Uterine smooth muscle cell (primary cell): ENCODE measurements at places on chromosomes 3 and 15. TPM values are rescaled to one million over a fixed set of nuclear protein-coding genes. Genes with fewer than 3 reads are reported as not detected.

The HPS3 gene
- total RNA-seq: 37.4 and 42.0 TPM in 2 replicates

The CASR gene
- not detected in 2 replicates for total RNA-seq

The SUSD5 gene
- total RNA-seq: 2.3 and 4.1 TPM in 2 replicates

The CAV3 gene
- total RNA-seq: not detected in 2 replicates

The MYL3 gene
- total RNA-seq: not detected in 2 replicates

The ARPIN gene
- 12.2 and 13.5 TPM in 2 replicates for total RNA-seq

The DAZL gene
- total RNA-seq: not detected in 2 replicates

The IL12A gene
- total RNA-seq: 3.4 and 4.1 TPM in 2 replicates

The PCYT1A gene
- total RNA-seq: 85.4 and 97.8 TPM in 2 replicates

The SAMMSON gene
- total RNA-seq: 0.11 and 0.25 TPM in 2 replicates

The NRROS gene
- total RNA-seq: 2.2 and 3.0 TPM in 2 replicates

The LARP6 gene
- total RNA-seq: 143 and 174 TPM in 2 replicates

The BNC1 gene
- 10.0 and 11.3 TPM in 2 replicates for total RNA-seq

The IL5RA gene
- not detected in 2 replicates for total RNA-seq

The GUCA1C gene
- total RNA-seq: not detected in 2 replicates

The EFCC1 gene
- not detected in 2 replicates for total RNA-seq

The SKOR1 gene
- 0.11 and 0.12 TPM in 2 replicates for total RNA-seq

The USP50 gene
- total RNA-seq: 0.62 TPM in 1 of 2 replicates, not detected in the other

The AP3B2 gene
- total RNA-seq: 0.22 and 0.75 TPM in 2 replicates

The DISP2 gene
- under 0.01 and 0.12 TPM in 2 replicates for total RNA-seq

The CKMT1A gene
- not detected in 2 replicates for total RNA-seq

The ANXA2 gene
- 2,986 and 5,444 TPM in 2 replicates for total RNA-seq

The SCAMP5 gene
- total RNA-seq: 0.44 and 2.0 TPM in 2 replicates

The FILIP1L gene
- total RNA-seq: 15.8 and 24.0 TPM in 2 replicates

The MED12L gene
- 0.25 and 0.33 TPM in 2 replicates for total RNA-seq

The MYRIP gene
- 0.12 and 0.22 TPM in 2 replicates for total RNA-seq

The PLCB2 gene
- total RNA-seq: 0.12 and 0.66 TPM in 2 replicates

The CD200R1 gene
- not detected in 2 replicates for total RNA-seq

The LRTM1 gene
- not detected in 2 replicates for total RNA-seq

The IL1RAP gene
- total RNA-seq: 5.9 and 9.7 TPM in 2 replicates

The GPR15 gene
- total RNA-seq: not detected in 2 replicates

The DHFR2 gene
- 3.7 TPM in 2 replicates for total RNA-seq

The ZNF860 gene
- total RNA-seq: 0.37 and 0.66 TPM in 2 replicates

The ALDH1L1 gene
- total RNA-seq: 0.25 TPM in 1 of 2 replicates, not detected in the other

The SLCO3A1 gene
- 4.2 TPM in 2 replicates for total RNA-seq

The ZNF502 gene
- 4.7 and 5.8 TPM in 2 replicates for total RNA-seq

The IMPG2 gene
- total RNA-seq: 0.25 and 0.44 TPM in 2 replicates

The BCHE gene
- 8.2 and 13.4 TPM in 2 replicates for total RNA-seq

The RHOV gene
- not detected in 2 replicates for total RNA-seq

The PAQR5 gene
- 0.37 and 1.5 TPM in 2 replicates for total RNA-seq

The ANKRD34C gene
- not detected in 2 replicates for total RNA-seq

The C3orf49 gene
- not detected in 2 replicates for total RNA-seq

The TM4SF4 gene
- total RNA-seq: not detected in 2 replicates

The DPP8 gene
- total RNA-seq: 44.0 and 44.2 TPM in 2 replicates

The MAP3K13 gene
- total RNA-seq: 15.2 and 18.4 TPM in 2 replicates

The SLC24A5 gene
- total RNA-seq: not detected in 2 replicates

The RETNLB gene
- total RNA-seq: not detected in 2 replicates
